ENCODE measurements at places on chromosomes 11 and 22.

GRCh38 chr11:43503417-43503816, 144.7 kb downstream of the TTC17 start:
- no peak for DNase-seq

GRCh38 chr11:35150454-35150853, 11.5 kb downstream of the CD44 start:
- peak; percentile 20 for DNase-seq

GRCh38 chr11:2104524-2105440, 34.4 kb downstream of the IGF2 start:
- no peak for DNase-seq

DNA sequence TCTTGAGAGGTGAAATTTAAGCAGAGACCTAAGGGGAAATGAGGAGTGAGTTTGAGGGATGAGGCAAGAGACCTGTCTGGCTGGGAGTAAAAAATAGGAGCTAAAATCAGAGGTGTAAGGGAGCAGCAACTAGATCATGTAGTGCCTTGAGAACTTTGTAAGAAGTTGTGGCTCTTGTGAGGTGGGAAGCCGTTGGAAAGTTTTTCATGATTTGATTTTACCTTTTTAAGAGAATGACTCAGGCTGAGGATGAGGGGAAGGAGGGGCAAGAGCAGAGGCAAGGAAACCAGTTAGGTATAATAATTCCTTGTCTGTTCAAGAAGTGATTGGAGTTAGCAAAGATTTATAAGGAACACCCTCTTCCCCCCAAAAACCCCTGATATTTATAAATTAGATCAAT, 25.8 kb downstream of the QSER1 start:
- no peak for DNase-seq

- DNase-seq, result no peak
Observed at GRCh38 chr11:17747131-17747955, 12.8 kb downstream of the KCNC1 start.

DNA sequence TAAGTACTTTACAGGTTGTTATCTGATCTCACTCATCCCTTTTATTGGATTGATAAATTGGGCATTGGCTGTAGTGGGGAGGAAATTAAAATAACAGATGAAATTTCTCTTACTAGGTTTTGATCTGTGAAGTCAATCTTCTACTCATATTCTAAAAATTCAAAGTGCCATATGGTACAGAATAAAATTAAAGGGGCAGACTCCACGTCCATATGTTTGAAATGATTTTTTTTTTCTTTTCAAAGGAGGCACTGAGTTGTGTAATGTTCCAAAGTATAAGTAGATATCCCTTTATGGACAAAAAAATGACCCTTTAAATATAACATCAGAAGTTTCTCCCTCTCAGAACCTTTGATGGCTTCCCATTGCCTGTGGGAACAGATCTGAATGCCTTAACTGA, 207.4 kb downstream of the DBX1 start:
- no peak for DNase-seq

- DNase-seq, result no peak
Observed at GRCh38 chr11:112863305-112863704, 97.9 kb upstream of the NCAM1 start.

- no peak for DNase-seq
Observed at GRCh38 chr22:50686794-50687193, 14.2 kb downstream of the SHANK3 start.

DNA sequence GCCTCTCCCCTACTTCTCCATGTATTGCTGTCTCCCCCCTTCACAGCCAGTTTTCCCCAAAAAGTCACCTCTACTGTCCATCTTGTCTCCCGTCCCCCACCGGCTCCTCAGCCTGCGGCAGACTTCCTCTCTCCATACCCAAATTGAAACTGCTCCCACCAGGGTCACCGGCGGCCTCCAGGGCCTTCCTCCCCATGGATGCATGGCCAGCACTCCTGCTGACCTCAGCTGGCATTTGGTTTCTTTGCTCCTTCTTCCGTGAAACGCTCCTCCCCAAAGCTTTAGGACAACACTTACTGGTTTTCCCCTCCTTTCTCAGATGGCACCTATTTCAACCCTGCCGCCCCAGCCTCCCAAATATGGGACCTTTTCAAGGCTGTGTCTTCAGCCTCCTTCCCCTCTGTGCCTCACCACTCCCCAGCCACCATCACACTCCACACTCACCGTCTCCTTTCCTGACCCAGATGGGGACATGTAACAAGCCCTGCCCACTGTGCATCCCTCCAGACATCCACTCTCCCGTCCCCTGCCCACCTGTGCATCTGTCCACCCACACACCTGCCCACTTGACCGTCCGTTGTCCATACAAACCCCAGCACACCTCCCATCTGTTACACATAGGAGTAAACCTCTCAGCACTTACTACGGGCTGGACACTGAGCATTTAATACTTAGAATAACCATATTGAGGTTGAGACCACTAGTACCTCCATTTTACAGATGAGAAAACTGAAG, 21.5 kb upstream of the ACR start:
- DNase-seq, result no peak

DNA sequence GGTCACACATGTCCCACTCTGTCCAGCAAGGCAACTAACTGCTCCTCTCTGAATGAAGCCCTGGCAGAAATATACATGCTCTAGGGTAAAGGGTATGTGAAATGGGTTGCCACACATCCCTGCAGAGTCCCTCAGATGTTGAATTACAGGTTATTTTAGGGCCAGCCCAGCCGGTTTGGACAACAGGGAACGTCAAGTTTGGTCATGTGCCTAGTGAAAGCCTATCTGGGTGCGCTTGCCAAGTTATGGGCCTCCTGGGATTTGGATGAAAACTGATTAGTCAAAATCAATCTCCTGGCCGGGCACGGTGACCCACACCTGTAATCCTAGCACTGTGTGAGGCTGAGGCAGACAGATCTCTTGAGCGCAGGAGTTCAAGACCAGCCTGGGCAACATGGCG, 10.4 kb downstream of the AP1B1 start:
- DNase-seq, result no peak

DNA sequence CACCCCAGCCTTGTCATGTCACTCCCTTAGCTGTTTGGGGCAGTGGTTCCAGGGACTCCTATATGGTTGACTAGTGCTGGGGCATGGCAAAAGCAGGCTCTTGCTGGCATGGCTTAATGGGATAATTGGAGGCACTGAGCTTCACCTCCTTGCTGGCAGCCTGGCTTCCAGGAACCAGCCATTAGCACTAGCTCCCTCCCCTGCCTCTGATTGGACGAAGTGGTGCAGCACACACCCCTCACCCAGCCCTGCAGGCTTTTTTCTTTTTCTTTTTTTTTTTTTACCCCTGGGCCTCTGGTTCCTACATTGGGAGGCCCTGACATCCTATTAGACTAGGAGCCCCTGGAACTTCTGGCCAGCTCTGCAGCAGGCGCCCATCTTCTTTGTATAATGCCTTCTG, 18.6 kb downstream of the PHLDB1 start:
- no peak for DNase-seq

DNA sequence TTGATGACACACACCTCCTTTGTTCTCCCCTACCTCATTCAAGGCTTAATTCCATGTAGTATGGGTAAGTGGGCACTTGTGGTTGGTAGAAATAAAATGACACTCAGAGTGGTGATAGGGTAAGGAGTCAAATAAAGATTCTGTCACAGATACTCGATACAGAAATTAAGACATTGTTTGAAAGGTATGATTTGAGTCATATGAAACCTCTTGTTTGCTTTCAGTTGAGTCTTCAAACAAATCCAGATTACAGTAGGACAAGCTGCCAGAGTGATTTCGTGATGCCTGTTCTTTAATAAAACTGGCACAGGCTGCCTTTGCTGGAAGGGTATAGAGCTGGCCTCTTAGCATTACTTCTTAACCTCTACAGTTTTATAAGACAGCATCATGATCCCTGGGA, 182.4 kb downstream of the SPON1 start:
- DNase-seq, result no peak

GRCh38 chr22:29450222-29450621, 11.8 kb downstream of the RFPL1 start:
- no peak for DNase-seq

GRCh38 chr11:61587541-61587941, 6.7 kb upstream of the SYT7 start:
- peak; percentile 20 for DNase-seq

DNA sequence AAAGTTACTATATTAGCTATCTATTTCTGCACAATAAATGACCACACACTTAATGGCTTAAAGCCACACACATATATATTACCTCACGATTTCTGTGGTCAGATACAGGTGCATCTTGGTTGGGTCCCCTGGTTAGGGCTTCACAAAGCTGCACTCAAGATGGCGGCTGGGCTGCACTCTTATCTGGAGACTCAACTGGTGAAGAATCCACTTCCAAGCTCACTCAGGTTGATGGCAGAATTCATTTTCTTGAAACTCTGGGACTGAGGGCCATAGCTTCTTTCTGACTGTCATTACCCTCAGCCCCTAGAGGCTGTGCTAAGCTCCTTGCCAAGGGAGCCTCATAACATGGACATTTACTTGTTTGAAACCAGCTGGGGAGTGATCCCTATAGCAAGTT, 5.1 kb upstream of the MS4A10 start:
- DNase-seq, result no peak

DNA sequence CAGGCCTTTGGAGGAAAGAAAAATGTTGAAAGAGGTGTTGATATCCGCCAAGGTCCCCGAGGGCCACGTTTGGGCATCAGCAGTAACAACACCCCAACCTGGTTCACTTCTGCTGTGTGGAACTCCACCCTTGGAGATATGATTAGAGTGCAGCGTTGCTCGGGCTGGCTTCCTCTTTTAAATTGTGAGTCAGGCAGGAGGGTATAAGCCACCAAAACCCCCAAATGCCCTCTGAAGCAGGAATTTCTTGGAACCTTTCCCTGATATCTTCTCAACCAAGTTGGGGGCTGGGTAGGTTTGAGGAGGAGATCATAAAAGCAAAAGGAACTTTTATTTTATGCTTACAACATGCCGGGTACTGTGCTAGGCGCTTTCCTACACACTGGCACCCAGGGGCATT, 6.4 kb upstream of the C11orf96 start:
- DNase-seq, result no peak

- no peak for DNase-seq
Observed at GRCh38 chr11:111635706-111636045, 33.4 kb downstream of the SIK2 start.

GRCh38 chr11:134485316-134485715, 73.3 kb upstream of the B3GAT1 start:
- no peak for DNase-seq

DNA sequence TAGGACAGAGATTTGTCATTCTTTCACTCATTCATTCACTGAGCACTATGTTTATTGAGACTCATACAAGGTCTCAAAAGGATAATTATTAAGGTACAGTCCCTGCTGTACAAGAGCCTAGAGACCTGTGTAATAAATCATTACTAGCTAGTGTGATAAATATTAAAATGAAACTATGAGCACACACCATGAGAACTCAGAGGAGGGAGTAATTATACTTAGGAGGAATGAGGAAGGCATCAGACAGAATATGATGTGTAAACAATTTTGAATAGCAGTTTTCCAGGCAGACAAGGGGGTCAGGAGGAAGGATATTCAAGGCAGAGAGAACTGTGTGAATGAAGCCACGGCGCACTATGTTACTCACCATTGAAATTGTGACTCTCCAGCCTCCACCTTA, 300.8 kb upstream of the ISX start:
- no peak for DNase-seq

GRCh38 chr11:63534895-63535461, 1.6 kb upstream of the PLAAT4 start:
- DNase-seq, result peak; percentile 55

- DNase-seq, result no peak
Observed at GRCh38 chr11:45918962-45919675, 1.4 kb upstream of the PEX16 start.

- DNase-seq, result no peak
Observed at GRCh38 chr22:25232301-25232700, 12.9 kb downstream of the CRYBB2 start.

DNA sequence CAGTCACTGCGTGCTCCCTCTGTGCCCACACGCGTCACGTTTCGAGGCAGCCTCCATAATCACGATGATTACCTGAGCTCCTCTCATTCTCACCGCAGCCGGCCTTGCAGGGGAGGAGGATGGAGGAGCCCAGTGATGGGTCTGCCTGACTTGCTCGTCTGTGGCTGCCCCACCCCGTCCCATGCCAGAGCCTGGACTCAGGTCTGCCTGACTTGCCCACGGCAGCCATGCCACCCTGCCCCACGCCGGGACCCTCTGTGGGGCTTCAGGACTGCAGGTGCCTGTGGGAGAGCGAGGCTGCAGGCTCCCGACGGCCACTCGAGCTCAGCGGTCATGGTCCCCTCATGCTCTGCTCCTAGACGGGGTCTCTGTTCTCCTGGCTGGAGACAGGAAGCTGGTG, 1025.1 kb downstream of the BRD1 start:
- no peak for DNase-seq

DNA sequence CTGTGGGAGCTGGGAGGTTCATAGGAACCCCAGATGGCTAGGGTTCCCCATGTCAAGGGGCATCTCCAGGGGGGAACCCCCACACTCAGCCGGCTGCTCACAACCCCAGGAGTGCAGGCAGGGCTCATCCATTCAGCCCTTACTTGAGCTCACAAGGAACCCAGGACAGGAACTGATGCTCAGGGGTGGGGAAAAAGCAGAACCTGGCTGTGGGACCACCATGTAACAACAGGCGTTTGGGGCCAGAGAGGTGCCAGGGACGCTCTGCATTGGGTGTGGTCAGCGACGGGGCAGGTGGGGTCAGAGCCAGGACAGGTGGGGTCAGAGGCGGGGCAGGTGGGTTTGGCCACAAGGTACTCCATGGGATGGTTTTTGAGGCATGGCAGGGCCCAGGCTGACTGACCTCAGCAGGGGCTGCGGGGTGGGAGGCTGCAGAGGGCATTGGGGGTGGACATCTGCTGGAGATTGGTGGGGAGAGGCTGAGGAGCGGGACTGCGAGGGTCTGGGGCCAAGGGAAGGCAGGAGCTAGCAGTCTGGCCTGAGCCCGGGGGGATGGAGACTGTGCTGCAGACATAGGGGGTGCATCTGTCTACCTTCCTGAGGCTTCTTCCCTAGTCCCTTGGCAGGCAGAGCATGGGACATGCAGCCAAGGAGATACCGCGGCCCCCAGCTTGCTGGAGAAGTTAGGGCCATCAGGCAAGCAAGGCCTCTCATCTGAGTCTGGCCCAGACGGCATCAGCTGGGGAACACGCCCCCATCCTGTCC, 34.0 kb upstream of the CARS1 start:
- DNase-seq, result no peak

- peak; percentile 43 for DNase-seq
Observed at GRCh38 chr11:128745311-128746136, 51.7 kb downstream of the FLI1 start.

DNA sequence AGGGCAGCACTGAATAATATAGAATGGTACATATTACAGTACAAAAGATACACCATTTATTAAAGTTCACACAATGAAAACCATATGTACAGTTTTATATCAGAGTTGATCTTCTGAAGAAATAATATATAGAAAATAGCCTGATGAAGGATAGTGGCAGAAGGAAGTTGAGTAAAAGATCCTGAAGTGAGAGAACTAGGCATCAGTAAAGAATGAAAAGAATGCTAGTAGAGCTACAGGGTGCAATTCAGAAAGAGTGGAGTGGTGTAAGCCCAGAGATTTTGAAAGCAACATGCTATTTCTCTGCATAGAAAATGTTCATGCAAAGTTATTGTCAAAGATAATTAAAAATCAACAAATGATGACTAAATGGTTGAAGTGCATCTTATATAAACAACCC, 1552.7 kb upstream of the TENM4 start:
- no peak for DNase-seq

All from CD4-positive, alpha-beta T cell treated with Interferon alpha-2 for 1 hour (primary cell).